AG09309 (cell line): ENCODE measurements at places on chromosomes 6 and 20.

- no peak for DNase-seq
Measured at GRCh38 chr6:34052071-34052825, 93.6 kb downstream of the GRM4 start.

DNA sequence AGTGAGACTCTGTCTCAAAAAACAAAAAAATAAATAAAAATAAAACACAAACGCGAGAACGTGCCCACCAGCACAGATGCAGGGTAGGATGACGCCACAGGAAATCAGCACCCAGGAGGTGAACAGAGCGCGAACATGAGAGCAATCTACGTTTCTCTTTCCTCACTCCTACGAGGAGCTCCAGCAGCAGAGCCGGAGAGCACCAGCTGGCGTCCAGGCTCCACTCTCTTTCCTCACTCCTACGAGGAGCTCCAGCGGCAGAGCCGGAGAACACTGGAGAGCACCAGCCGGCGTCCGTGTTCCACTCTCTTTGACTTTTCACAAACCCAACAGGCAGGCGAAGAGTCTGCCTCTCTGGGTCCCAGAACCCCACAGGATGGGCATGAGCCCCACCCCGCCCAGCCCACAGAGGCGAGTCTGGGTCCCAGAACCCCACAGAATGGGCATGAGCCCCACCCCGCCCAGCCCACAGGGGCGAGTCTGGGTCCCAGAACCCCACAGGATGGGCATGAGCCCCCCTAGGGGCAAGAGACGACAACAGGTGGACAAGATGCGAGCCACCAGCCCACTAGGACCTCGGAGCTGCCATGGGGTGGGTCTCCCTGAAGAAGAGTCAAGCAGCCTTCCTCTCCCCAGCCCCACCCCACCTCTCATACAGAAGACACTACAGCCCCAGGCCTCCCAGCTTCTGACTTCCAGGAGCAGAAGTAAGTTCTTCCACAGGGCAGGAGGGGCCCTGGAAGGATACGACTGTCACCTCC, 20.2 kb downstream of the ZBTB46 start:
- DNase-seq, result no peak

GRCh38 chr6:155495011-155495768, 39.6 kb upstream of the NOX3 start:
- peak; percentile 90 for DNase-seq

GRCh38 chr6:31396422-31397152, 6.8 kb upstream of the MICA start:
- no peak for DNase-seq

DNA sequence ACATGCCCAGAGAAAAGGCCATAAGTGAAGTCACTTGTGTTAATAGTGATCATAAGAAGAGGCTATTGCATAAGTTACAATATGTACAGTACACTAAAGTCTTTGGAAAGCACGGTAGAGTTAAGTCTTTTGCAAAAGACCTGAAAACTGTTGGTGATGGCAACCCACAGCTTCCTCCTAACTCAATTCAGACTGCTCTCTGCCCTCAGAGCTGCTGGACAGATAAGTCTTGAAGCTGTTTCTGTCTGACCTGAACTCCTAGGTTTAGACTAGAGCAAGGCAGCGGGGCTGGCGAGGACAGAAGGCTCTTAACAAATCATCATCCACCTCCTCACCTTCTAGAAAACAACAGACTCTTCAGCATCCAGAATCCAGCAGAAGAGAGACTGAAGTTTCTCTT, 125.4 kb downstream of the CD24 start:
- DNase-seq, result no peak

- DNase-seq, result no peak
Measured at GRCh38 chr6:77466055-77466450, 2.8 kb upstream of the HTR1B start.

DNA sequence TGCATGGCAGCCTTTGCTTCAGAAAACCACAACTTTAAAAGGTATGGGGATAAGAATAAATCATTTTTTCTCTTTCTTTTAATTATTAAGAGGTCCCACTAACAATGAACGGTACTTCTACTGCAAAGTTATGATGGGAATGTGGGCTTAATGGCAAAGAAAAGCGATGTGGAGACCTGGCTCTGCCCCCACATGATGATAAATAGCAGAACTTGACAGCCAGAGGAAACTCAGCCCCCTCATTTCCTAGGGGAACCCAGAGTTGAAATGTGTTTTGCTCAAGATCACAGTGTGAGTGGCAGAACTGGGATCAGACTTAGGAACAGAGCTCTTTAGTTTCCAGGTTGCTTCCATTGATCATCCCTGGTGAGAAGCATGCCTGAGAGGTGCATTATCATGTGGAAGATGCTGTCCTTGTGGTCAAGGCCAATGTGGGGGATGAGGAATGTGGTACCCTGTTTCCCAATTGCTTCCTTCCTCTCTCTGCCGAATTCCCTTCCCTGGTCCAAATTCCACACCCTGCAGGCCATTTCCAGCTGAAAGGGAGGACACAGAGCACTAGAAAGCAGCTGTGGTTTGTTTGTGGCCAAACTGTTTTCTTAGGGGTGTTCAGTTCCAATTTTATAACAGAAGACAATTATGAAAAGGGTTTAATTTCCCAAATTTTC, 66.0 kb downstream of the BACH2 start:
- DNase-seq, result no peak

DNA sequence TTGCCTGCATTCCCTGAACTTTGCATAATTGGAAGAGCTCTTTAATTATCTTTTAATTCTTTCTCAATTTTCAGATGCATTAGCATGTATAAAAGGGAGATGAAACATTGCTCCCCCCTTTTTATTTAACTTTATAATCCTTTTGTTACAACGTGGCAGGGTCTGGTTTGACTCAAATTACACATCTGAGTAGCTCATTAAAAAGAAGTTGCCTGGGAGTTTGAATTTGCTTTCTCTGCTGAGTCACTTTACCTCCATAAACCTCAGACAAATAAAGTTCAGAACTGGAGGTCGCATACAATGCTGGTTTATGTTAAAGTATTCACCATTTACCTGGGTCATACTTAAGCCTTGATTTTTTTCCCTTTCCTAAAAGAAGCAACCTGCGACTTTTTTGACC, 495.2 kb downstream of the PREX1 start:
- no peak for DNase-seq

- DNase-seq, result no peak
Measured at GRCh38 chr6:157273756-157274470, 49.4 kb downstream of the TMEM242 start.

DNA sequence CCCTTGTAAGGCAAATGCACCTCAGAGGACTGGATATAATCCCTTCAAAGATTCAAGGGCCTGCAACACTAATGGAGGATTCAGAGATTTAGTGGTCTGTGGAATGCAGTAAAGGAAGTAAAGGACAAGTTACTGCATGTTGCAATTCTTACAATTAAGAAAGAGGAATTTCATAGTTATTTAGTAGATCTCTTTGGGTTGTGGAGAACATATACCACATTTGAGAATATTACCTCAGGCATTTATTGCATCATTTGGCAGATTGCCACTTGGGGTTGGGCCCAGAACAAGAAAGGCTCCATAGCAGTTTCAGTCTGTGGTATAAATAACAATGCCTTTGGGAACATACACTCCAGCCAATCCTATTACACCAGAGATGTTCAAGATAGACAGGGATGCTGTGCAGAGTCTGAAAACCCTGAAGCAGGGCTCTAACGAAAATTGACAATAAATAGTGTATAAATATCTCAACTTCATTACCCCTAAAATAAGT, 20.9 kb upstream of the EPM2A start:
- DNase-seq, result peak; percentile 90

GRCh38 chr6:135920689-135921088, 69.2 kb downstream of the PDE7B start:
- no peak for DNase-seq

DNA sequence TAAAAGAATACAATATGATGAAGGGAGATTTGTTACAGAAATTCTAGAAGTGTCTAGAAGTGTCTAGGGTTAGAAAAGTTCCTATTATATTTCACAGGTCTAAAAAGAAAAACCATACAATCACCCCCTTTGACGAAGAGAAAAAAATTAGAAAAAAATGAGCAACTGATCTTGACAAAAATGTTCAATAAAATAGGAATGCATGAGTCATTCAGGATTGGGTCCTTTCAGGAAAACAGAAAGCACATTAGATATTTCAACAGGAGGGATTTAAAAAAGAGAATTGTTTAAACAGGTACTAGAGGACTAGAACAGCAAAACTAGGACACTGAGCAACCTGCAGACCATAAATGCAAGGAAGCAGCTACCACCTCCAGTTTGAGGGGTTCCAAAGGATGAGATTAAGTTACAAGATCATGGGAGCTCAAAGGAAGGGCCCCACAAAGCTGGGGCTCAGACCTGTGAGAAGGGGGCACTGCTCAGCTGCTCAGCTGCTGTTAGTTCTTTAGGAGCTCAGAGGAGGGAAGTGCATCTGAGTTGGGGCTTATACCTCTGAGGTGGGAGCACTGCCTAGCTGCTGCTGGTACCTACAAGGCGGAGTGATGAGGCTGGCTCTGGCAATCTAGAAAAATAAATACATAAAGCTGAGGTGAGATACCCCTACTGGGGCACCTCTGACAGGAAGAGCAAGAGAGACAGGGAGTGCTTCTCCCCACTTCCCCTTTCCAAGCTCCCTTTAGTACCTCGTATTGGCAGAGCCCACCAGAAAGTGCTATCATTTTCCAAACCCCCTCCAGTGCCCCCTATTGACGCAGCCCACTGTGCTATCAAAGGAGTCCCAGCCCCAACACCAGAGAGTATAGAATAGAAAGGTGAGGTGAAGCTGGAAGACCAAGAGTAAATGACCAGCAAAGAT, 27.1 kb upstream of the BEND6 start:
- DNase-seq, result no peak

- no peak for DNase-seq
Measured at GRCh38 chr6:305371-306206, 13.3 kb downstream of the DUSP22 start.

GRCh38 chr6:41045664-41046063, 3.4 kb downstream of the TSPO2 start:
- DNase-seq, result no peak

- DNase-seq, result no peak
Measured at GRCh38 chr6:97674802-97675201, 391.8 kb upstream of the MMS22L start.

- no peak for DNase-seq
Measured at GRCh38 chr6:158684311-158684710, 34.5 kb downstream of the SYTL3 start.

- no peak for DNase-seq
Measured at GRCh38 chr20:43185901-43186300, 3.8 kb downstream of the PTPRT start.

DNA sequence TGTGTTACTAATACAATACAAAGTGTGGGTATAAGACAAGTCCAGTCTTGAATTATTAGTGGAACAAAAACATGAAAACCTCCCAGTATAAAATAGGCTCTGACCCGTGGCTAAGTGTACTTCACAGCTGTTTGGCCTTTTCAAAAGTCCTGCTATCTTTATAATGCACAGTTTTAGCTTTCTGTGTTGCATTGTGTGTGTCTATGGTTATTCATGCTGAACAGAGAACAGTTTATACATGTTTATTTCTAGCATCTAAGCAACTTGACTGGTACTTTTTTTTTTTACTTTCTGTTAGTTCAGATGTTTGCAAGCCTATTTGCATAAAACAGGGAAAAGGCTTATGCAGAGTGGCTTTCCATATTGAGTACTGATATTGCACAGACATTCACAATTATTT, 119.2 kb upstream of the CCN2 start:
- DNase-seq, result no peak

- no peak for DNase-seq
Measured at GRCh38 chr20:63758152-63758551, 18.6 kb downstream of the SLC2A4RG start.

DNA sequence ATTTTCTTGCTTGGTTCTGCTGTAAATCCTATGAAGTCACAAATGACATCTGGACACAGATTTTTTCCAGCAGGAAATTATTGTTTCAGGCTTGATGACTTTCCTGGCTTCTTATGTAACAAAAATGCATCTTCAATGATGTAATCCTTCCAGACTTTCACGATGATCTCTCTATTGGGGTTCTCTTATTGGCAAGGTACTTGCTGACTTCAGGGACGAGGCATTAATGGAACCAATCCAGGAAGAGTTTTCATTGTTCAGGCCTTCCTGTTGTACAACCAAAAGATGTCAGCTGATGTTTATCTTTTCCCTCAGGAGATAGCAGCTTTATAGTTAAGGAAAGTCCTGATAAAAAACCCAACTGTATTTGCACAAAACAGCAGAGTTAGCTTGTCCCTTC, 118.5 kb upstream of the MMS22L start:
- DNase-seq, result no peak

DNA sequence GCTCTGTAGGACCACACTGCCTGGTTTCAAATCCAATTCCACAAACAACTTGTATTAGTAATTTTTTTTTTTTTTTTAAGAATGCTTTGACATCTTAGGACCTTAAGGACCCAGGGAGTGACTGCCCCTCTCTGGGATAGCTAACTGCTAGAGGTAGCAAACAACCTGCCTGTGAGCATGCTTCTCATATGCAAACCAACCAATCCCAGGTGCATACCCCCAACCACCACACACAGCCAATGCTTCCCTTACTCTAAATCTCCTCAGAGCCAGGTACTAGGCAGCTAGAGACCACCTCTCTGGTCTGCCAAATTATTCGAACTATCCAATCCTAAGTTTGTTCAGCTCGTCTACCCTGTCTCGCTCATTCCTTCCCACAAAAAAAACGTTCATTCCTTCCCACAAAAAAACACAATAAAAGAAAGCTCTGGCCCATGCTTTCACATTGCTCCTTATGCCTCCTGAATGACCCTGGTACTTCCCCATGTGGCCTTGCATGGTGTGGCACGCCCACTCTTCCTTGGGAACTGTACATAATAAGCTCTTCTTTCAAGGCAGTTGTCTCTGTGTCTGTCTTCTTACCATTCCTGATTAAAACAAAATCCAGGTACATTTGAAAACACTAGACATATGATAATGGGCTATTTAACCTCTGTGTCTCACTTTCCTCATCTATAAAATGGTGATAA, 6.4 kb downstream of the SERAC1 start:
- DNase-seq, result no peak

GRCh38 chr6:56370127-56370540, 122.8 kb upstream of the COL21A1 start:
- no peak for DNase-seq

DNA sequence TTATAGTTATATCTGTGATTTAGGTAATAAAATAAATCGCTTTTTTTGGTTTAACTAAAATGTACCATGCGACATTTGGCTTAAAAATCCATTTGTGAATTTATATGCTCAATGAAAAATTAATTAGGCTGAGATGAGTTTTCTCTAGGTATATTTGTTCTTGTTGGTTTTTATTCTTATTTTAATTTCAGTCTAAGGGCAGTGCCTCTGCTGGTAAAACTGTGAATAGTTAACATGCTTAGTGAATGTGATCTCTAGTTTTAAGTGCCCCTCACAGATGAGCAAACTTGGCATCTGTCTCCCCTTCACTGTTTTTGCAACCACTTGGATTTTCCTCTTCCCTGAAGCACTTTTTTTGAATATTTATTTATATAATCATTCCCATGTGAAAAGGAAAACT, 822.7 kb downstream of the GRIK2 start:
- no peak for DNase-seq

DNA sequence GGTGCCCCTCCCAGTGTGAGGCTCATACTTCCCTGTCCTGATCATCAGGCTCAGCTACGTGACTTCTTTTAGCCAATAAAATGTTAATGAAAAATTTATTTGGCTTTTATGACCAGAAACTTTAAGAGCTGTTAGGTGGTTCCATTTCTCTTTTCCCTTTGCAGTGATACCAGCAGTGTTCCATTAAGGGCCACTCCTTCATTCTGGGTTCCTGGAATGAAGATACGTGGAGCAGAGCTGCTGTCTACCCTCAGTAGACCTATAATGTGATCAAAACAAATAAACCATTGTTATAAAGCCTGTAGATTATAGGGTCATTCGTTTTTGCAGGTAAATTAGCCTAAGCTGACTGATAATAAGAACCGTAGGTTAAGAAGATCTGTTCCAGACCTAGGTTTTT, 228.0 kb downstream of the ZFAND3 start:
- DNase-seq, result no peak

- DNase-seq, result peak; percentile 91
Measured at GRCh38 chr20:53582574-53583351, 10.9 kb downstream of the ZNF217 start.
